ENCODE measurements at places on chromosomes 7 and 10.

DNA sequence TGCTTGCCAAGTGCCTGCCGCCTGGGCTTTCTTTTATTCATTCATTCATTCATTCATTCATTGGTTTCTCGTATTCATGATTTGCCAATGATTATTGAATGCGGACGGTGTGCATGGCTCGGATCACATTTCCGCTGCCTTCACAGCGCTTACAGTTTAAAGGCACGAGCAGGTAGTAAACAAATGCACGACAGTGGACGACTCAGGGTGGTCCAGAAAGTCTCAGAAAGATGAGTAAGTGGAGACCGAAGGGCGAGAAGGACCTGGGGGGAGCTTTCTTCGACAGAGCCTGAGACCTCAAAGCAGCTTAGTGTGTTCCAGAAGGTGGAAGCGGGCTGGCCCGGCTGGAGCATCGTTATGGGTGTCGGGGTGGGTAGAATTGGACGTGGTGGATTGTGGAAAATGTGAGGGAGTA, 506 bp downstream of the MCM10 start:
- DNase-seq = no peak
- no peaks in the 10 kb centered on the region for H3K27me3 ChIP-seq
- no peak overlapping the region for H3K4me3 ChIP-seq
- no peak overlapping the region for H3K27ac ChIP-seq

DNA sequence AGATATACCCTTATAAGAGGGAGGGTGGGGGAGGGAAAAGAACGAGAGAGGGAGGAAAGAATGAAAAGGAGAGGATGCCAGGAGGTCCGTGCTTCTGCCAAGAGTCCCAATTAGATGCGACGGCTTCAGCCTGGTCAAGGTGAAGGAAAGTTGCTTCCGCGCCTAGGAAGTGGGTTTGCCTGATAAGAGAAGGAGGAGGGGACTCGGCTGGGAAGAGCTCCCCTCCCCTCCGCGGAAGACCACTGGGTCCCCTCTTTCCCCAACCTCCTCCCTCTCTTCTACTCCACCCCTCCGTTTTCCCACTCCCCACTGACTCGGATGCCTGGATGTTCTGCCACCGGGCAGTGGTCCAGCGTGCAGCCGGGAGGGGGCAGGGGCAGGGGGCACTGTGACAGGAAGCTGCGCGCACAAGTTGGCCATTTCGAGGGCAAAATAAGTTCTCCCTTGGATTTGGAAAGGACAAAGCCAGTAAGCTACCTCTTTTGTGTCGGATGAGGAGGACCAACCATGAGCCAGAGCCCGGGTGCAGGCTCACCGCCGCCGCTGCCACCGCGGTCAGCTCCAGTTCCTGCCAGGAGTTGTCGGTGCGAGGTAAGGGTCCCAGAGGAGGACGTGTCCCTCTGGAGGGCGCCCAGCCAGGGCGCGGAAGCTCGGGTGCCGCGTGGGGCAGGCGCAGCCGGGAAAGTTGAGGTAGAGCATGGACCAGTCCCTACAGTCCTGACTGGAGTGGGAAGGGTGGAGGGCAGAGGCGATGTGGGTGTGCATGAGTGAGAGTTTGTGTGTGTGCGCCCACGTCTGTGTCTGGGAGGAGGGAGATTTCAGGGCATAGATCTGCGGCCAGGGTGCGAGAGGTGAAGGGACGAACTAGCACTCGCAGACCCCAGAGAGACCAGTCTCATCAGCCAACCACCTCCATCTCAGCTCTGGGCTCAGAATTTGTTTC, 844 bp downstream of the GRM3 start:
- H3K4me3 ChIP-seq = no peak overlapping the region
- H3K27ac ChIP-seq = no peak overlapping the region
- H3K4me1 ChIP-seq = no peaks in the 10 kb centered on the region
- DNase-seq = peak; percentile 12
- peaks cover 38% of the 10 kb centered on the region for H3K27me3 ChIP-seq

- no peak overlapping the region for H3K4me3 ChIP-seq
- peaks cover 7% of the 10 kb centered on the region for H3K27me3 ChIP-seq
- no peaks in the 10 kb centered on the region for H3K36me3 ChIP-seq
- H3K27ac ChIP-seq = no peak overlapping the region
These were observed 97.9 kb downstream of the DNAJB6 start for GRCh38 chr7:157434701-157435100.

- H3K4me1 ChIP-seq = no peaks in the 10 kb centered on the region
- H3K27ac ChIP-seq = no peak overlapping the region
- no peak for DNase-seq
- H3K4me3 ChIP-seq = no peak overlapping the region
These were observed 283.5 kb downstream of the PLXNA4 start for GRCh38 chr7:132292803-132293202.

DNA sequence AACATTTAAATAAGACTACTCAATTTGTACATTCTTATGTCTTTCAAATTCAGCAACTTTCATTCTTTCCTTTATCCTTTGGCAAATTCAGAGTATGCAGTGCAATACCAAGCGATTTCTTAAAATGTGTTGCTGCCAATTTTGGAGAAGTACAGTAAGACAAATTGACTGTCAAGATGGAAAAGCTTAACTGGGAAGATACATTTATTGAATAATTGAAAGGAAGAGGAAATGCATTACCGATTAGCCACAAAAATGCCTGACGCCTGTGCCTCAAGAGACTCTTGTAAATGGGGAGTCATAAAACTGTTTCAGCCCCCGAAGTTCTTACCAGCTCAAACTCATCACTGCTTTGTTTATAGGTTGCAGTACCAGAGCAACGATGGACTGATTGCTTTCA, 373.3 kb upstream of the GALNT17 start:
- H3K36me3 ChIP-seq = no peaks in the 10 kb centered on the region
- peak; percentile 58 for DNase-seq
- no peaks in the 10 kb centered on the region for H3K27me3 ChIP-seq

DNA sequence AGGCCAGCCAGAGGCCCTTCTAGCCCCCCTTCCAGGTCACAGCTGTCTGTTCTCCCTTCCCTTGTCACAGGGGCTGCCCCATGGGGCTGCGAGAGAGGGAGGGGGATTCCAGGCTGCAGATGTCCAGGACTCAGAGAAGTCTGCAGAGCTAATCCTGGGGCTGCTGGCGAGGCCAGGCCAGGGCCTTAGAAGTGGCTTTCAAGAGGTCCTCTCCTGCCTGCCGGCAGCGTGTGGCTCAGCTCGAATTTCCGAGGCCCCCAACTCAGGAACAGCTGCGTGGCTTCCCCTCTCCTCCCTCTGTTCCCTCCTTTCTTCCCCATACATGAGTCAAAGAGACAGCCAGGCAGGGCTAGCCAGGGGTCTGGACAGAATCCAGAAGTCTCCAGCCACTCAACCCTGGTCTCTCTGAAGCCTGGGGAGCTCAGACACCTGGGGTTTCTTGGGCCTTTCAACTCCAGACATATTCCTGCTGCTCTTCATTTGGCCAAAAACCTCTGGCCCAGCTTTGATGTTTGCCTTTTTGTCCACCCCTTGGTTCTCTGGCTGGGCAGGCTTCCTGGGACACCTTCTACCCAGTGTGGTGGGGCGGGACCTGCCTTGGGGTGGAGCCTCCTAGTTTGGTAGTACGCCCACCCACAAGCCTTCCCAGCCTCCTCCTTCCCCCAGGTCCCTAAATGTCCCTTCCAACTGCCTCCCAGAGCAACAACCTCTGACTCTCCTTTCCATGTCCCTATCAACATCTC, 21.8 kb upstream of the EIF5AL1 start:
- H3K27me3 ChIP-seq = no peaks in the 10 kb centered on the region
- no peak overlapping the region for H3K4me3 ChIP-seq
- H3K4me1 ChIP-seq = peaks cover 11% of the 10 kb centered on the region
- peak overlapping the region; percentile 30 for H3K27ac ChIP-seq
- DNase-seq = peak; percentile 77

- no peaks in the 10 kb centered on the region for H3K36me3 ChIP-seq
- no peak overlapping the region for H3K27ac ChIP-seq
- H3K4me3 ChIP-seq = no peak overlapping the region
- no peaks in the 10 kb centered on the region for H3K4me1 ChIP-seq
These were observed 17.0 kb downstream of the IL15RA start for GRCh38 chr10:5960070-5960972.

DNA sequence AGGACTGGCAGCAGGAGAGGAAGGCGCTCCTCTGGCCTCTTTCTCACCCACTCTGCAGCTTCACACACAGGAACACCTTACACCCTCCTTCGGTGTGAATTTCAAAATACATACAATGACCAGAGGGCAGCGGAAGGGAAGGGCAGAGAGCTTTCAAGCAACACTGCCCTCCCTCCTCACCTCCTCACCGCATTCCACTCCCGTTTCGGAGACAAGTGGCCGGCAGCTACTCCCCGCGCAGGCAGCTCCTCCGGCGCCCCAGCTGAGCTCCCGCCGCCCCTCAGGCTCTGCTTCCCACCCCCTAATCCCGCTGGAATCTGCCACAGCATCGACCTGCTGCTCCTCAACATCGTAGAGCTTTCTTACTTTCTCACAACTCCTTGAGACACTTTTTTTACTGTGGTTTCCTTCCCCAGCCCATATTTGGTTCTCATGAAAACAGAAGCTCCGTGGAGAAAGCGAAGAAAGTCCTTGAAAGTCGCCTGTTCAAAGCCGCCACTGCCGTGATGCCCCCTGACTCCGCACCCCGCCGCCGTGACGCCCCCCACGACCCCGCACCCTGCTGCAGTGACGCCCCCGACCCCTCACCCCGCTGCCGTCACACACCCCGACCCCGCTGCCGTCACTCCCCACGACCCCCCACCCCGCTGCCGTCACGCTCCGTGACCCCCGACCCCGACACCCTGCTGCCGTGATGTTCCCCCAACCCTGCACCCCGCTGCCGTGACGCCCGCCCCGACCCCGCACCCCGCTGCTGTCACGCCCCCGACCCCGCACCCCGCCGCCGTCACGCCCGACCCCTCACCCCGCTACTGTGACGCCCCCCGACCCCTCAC, 14.6 kb upstream of the GPER1 start:
- H3K4me3 ChIP-seq = no peak overlapping the region
- no peaks in the 10 kb centered on the region for H3K36me3 ChIP-seq
- H3K27ac ChIP-seq = no peak overlapping the region
- H3K27me3 ChIP-seq = no peaks in the 10 kb centered on the region
- H3K4me1 ChIP-seq = peaks cover 5% of the 10 kb centered on the region

DNA sequence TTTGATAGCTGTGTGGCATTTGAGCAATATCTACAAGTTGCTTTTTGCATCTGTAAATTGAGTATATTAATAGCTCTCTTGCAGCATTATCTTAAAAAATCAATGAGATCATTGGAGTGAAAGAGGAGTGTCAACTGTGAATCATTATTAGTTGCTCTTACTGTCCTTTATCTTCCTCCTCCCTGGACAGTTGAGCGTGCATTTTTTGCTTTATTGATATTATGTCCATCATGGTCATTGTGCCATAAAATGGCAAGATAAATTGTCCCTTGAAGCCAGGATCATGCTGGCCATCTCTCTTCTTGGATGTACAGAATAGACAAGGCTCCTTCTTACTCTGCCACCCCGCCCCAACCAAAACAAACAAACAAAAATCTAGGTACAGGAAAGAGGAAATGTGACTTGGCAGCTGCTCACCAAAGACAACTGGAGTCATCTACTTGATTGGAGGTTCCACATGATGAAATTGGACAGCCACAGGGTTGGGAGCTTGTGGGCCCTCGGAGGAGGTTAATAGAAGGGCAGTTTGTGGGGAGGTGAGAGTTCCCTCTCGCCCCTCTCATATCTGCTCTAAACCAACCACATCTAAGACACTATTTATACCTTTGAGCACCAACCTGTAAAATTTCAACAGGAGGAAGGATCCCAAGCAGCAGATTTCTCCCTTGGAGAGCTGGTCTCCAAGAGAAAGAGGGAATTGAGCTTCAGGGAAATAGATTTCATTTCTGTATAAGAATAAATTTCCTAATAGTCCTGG, 252.7 kb downstream of the SKIDA1 start:
- no peak overlapping the region for H3K4me3 ChIP-seq
- no peaks in the 10 kb centered on the region for H3K27me3 ChIP-seq
- H3K4me1 ChIP-seq = no peaks in the 10 kb centered on the region

DNA sequence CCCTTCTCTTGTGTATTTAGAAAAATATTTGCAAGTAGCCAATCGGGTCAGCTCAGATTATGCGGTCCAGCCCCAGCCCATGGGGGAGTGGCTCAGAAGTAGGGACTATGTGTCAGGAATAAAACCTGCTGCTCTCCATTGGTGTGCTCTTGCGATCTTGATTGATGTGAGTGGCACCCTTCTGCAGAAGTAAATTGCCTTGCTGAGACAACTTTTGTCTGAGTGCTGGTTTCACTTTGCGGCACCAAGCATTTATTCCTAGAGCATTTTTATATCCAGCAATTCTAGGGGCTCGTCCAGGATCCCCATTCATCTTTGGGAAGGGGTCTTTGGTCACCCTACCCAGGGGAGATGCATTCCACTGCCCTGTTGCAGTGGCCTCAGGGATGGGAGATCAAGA, 26.1 kb upstream of the FAM221A start:
- H3K27me3 ChIP-seq = no peaks in the 10 kb centered on the region
- no peaks in the 10 kb centered on the region for H3K4me1 ChIP-seq
- H3K36me3 ChIP-seq = no peaks in the 10 kb centered on the region
- H3K4me3 ChIP-seq = no peak overlapping the region
- H3K27ac ChIP-seq = no peak overlapping the region
- no peak for DNase-seq

DNA sequence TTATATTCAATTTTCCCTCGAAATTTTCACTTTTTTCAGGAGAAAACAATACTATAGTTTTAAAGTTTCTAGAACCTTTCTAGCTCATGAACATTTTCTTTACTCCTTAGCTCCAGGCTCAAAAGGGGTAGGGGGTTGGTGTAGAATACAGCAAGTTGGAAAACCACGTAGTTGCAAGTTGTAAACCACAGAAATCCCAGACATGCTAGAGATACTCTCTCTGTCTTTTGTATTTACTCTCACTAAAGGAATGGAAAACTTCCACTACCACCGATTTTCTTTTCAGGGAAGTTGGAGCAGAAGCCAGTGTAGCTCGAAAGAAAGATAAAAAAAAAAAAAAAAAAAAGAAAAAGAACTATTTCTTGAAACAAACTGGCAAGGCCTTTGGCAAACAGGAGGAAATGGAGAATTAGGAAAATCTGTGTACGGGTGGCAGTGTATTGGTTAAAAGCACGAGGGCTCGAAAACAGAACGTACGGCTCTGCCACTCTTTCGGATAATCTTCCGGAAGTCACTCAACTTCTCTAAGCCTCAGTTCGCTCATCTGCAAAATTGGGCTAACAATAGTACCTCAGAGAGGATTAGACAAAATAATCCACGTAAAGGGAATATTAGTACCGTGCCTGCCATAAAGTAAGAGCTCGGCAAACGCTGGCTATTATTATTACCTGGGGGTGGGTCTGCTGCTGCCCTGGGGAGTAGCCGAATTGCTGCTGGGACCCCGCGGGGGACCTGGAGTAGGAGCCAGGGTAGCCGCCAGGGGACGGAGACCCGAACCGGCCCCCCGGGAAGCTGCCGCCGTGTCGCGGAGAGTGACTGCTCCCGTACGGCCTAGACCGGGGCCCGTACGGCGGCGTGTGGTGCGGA, 628 bp downstream of the MPLKIP start:
- peak overlapping the region; percentile 89 for H3K27ac ChIP-seq
- DNase-seq = no peak

- no peak for DNase-seq
- H3K27me3 ChIP-seq = no peaks in the 10 kb centered on the region
- peaks cover 14% of the 10 kb centered on the region for H3K4me1 ChIP-seq
- H3K4me3 ChIP-seq = no peak overlapping the region
- no peaks in the 10 kb centered on the region for H3K36me3 ChIP-seq
These were observed 1.0 kb upstream of the PTPRE start for GRCh38 chr10:127905848-127906261.
